Thoracic aorta (tissue), 2 donors: ENCODE measurements at places on chromosomes 11 and 22.

- no peak for DNase-seq
These were observed 3.3 kb upstream of the BCL9L start for GRCh38 chr11:118928870-118929500.

- no peak for DNase-seq
These were observed 47.7 kb downstream of the BBOX1 start for GRCh38 chr11:27088353-27088752.

GRCh38 chr11:12771875-12772274 lies 97.7 kb downstream of the TEAD1 start:
- DNase-seq, result no peak

DNA sequence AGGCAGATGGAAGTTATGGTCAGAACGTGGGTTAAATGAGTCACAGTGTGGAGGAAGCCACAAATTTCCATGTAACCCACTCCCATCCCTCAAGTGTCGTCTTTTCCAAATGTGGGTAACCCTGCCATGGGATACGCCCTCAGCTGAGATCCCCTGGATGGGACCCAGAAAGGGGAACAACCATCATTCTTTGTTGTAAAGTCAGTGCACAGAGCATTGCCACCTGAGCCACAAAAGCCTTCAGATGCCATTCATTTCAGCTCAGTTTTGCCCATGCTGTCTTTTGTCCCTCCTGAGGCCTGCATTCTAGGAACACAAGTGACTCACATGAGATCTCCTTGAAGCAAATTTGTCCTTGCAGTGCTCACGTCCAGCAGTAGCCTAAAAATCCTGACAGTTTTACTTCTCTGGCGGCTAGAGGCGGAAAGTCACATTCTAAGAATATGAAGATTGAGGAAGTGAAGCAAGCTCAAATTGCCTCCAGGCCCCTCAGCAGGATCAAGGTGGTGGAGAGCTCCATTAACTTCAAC lies 30.6 kb downstream of the MMP13 start:
- DNase-seq, result no peak

DNA sequence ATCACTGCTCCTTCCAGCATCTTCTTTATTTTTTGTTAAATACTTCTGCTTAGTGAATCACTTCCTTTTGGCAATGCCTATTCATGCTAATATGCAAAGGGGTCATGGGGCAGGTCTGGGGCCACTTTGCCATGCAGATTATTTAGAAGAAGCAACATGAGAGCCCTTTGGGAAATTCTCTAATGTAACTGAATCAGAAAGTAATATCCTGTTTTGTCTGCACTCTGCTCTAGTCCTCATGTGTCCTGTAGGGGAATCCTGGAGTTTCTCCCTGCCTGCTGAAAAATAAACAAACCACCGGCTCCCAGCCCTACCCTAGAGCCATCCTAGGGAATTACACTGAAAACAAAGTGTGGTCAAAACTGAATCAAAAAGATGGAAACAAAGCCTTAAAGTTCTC lies 176.5 kb upstream of the POU2AF2 start:
- no peak for DNase-seq

DNA sequence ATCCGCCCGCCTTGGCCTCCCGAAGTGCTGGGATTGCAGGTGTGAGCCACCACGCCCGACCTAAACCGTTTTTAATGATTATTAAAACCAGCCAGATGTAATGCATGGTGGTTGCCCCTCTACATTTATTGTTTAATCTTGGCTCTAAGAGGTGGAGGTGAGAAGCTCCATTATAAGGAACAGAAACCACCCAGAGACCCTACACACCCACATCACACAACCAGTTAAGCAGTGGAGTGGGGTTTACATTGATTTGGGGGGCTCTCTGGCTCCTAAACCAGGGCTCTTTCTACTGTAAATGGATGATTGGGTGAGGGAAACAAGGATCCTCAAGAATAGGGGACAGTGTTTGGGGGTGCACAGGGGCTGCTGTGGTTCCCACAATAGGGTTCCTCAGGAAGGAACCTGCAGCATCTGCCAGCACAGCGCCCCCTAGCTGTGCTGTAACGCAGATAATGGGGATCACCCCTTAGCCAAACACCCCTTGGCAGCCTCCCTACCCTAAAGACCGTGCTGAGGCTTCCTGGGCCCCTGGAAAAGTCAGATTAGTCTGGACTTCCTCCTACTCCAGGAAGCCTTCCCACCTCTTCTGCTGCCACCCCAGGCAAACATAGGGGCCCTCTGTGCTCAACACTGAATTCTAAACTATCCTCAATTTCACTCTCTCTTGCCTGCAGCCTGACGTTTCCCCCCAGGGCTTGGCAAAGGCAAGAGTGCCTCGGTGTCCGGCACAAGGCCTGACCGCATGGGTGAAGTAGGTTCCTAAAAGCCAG lies 2.4 kb downstream of the MPST start:
- no peak for DNase-seq

GRCh38 chr11:42526426-42526825 lies 785.4 kb upstream of the API5 start:
- no peak for DNase-seq

GRCh38 chr11:129115652-129116586 lies 76.2 kb downstream of the ARHGAP32 start:
- DNase-seq, result no peak

- DNase-seq, result no peak
These were observed 32.2 kb downstream of the RPL3 start for GRCh38 chr22:39287076-39287725.

- DNase-seq, result no peak
These were observed 11.9 kb downstream of the TBCEL start for GRCh38 chr11:121035780-121036179.

DNA sequence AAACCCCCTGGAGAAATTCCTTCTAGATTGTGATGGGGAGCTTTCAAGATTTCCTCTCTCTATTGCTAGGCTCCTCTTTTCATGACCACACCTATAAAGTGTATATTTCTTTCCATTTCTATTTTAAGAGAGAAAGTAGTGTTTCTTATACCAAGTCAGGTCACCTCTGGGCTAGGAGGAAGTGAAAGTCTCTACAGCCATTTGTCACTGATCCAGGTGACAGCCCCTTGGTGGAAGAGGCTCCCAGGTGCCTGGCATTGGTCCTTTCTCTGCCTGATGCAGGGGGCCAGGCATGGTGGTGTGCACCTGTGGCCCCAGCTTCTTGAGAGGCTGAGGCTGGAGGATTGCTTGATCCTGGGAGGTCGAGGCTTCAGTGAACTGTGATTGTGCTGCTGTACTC lies 64.7 kb downstream of the DHCR7 start:
- DNase-seq, result no peak

DNA sequence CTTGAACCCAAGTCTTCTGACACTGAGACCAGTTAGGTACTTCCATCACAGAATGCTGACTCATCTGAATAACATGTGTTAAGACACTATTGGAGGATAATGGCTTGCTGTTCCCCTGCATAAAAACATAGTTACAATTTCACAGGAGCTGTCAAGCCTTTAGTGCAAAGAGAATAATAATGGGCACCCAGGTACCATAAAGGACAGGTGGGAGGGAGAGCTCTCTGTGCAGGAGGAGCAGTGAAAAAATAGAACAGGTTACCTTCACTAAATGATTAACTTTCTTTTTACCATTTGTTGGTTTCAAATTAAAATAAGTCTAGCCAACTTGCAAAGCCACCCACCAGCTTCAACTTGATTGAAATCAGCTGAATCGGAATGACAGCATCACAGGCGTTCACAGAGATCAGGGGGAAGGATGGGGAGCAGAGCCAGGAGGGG lies 173.2 kb downstream of the DSCAML1 start:
- no peak for DNase-seq

- DNase-seq, result no peak
These were observed 47.5 kb downstream of the RPL27A start for GRCh38 chr11:8729837-8730696.

GRCh38 chr22:23285734-23286133 lies 105.4 kb downstream of the BCR start:
- no peak for DNase-seq

- DNase-seq, result no peak
These were observed 330.2 kb upstream of the B3GAT1 start for GRCh38 chr11:134742224-134742612.

GRCh38 chr11:66687831-66688281 lies 10.2 kb upstream of the RBM4B start:
- DNase-seq, result no peak

DNA sequence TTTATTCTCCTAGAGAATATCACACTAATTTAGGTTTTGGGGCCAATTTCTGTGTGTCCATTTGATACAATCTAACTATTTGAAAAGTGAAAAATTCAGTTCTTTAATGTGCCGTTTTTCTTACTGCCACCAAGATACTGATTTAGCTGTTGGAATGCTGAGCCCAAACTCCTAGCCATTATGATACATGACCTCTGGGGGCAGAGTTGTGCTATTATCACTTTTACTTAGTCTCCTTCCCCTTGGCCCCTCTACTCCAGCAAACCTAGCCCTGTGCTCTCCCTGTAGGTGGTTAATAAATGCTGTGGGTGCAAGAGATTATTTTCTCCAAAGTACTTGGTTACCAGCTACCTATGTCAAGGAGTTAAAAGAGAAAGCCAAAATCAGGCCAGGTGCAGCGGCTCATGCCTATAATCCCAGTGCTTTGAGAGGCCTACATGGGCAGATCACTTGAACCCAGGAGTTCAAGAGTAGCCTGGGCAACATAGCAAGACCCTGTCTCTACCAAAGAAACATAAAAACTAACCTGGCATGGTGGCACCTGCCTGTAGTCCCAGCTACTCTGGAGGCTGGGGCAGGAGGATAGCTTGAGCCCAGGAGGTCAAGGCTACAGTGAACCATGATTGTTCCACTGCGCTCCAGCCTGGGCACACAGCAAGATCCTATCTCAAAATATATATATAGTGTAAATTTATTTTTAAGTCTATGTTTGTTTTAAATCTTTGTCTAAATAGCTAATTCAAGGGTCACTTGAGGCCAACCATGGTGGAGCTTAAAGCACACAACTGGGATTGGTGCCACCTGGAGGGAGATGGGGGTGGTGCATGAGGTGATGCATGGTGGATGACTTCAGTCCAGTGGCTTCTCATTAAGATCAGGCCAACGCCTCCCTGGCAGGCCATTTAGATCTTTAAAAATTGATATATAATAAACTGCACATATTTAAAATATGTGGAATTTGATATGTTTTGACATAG lies 193.2 kb upstream of the PLET1 start:
- DNase-seq, result no peak

- no peak for DNase-seq
These were observed 79.7 kb upstream of the SHISAL1 start for GRCh38 chr22:44392446-44392921.

DNA sequence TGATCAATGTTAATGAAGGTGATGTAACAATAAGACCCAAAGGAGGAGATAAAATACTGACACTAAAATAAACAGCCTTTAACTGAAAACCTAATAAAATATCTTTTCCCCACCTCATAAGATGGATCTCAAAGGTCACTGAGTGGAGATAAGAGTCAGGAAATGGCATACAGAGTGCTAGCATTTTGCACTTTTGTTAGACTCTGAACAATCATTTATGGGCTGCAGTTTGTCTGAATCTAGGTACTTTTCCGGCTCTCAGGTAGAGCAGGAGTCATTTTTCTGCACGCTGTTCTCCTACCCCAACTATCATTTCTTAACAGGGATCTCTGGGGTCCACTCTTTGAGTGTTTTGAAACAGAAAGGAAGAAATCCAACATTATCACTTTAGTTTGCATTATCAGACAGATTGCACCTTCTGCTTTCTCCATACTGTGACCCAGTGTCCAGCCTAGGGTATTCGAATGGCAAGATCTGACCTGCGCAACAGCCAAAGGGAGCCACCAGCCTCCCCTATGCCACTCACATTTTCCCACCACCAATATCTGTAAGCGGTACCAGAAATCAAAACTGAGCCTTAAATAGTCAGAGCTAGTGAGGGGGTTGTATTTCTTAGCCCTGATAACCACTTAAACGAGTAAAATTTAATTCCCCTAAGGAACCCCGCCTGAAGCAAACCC lies 863 bp downstream of the SIAE start:
- no peak for DNase-seq

DNA sequence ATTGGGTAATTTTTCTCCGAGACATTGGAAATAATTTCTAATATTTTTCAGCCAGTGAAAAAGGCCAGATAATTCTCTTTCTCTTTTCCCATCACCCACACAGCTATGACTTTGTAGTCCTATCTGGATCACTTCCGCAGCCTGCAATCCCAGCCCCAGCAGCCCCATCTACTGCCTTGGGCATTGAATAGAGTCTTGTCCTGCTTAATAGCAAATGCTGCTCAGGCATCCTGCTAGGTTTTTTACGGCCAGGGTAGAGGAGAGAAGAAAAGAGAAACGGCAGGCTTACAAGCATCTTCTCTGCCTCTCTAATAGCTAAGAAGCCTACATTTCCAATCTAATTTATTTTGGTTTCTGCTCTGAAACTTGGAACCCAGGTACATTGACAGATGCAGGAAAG lies 154.3 kb upstream of the B3GAT1 start:
- DNase-seq, result no peak

DNA sequence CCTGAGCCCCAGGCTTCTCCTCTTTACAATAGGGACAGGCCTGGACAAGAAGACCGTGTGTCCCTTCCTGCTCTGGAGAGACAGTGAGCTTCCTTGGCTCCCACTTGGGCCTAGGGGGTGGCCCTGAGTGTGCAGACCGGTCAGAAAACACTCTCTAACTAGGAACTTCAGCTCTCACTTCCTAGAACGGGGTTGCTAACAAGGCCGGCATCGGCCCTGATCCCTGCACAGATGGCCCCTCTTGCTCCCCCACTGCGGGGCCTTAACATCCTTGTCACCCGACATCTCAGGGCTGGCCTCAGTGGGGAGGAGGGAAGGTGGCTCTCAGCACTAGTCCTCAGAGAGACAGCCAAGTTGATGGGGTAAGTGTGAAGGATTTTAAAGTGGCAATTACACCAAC lies 406.9 kb downstream of the CTTN start:
- no peak for DNase-seq

DNA sequence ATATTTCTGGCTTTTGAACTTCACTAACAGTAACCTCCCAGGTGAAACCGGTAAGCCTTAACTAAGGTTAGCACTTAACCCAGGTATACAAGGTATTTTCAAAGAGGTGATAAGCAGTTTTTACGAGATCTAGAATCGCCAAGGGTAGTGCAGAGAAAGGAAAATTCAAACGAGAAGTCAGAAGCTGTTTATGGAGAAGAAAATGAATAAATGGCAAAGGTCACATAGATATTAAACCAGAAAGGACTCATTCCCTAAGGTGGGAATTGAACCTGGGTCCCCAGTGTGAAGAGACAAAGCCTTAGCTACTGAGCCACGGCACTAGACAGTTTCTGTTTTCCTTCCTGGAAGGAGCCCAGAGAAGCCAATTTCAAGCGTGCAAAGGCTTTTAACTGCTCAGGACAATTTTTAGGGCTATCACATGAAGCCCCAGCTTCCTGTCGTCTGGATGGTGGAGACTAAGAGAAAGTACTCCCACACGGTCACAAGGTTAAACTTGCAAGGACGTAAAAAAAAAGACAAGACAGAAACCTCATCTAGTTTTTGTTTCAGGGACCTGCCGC lies 5.7 kb upstream of the C1QTNF6 start:
- DNase-seq, result no peak

DNA sequence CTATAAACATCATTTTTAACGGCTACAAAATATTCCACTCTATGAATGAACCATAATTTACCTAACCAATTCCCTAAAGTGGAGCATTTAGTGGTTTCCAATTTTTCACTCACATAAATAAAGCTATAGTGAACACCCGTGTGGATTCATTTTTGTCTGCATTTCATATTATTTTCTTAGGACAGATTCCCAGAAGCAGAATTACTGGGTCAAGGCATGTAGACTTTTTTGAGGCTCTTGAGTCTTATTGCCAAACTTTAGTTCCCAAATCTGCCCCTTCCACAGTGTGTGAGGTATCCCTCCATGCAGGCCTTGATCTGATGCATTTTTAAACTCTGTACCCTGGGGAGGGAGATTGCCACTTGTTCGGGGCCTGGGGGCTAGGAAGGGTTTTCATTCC lies 198.2 kb downstream of the TENM4 start:
- DNase-seq, result no peak

GRCh38 chr11:36899800-36900199 lies 301.8 kb upstream of the RAG2 start:
- DNase-seq, result no peak
